Lung (tissue), 17 donors: ENCODE measurements at places on chromosomes 2 and 18. TPM values are rescaled to one million over a fixed set of nuclear protein-coding genes. Genes with fewer than 3 reads are reported as not detected.

GRCh38 chr18:69432847-69433246 lies 32.2 kb downstream of the DOK6 start:
- no peak overlapping the region for H3K4me3 ChIP-seq
- no peak for DNase-seq
- no peaks in the 10 kb centered on the region for H3K27me3 ChIP-seq
- H3K36me3 ChIP-seq: no peaks in the 10 kb centered on the region
- no peak overlapping the region for H3K27ac ChIP-seq

DNA sequence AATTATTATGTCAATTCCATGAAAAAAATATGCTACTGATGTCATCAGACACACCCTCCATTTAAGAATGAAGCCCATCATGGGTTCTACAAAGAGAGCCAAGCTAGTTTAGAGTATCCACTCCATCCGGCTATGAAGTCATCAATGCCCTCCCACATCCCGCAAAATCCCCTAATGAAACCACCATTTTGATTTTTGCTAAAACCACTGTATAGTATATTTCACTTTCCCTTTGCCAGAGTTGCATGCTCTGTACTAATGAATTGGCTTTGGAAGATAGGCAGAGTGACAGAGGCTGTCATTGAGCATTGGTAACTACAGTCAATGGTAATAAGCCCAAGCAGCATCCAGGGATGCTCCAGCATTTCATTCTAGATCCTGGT lies 118.6 kb downstream of the ANKRD44 start:
- DNase-seq: no peak
- no peaks in the 10 kb centered on the region for H3K36me3 ChIP-seq
- no peak overlapping the region for H3K4me3 ChIP-seq
- peaks cover 9% of the 10 kb centered on the region for H3K4me1 ChIP-seq

DNA sequence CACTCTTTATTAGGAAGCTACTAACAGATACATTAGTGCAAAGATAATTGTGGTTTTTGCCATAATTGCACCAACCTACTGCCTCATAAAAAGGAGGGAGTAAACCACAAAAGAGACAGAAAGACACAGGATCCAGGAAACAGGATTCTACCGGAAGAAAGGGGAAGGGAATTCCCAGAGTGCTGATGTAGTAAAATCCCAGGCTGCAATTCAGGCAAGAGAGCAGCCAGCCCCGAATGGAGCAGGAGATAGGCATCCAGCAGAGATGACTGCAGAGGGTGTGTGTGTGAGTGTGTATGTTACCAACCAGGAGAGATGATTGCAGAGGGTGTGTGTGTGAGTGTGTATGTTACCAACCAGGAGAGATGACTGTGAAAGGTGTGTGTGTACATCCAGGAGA lies 84.4 kb downstream of the KCNS3 start:
- no peaks in the 10 kb centered on the region for H3K4me1 ChIP-seq
- no peak overlapping the region for H3K27ac ChIP-seq
- H3K36me3 ChIP-seq: no peaks in the 10 kb centered on the region
- no peak for DNase-seq
- H3K4me3 ChIP-seq: no peak overlapping the region

GRCh38 chr18:32362484-32362883 lies 108.2 kb downstream of the GAREM1 start:
- no peaks in the 10 kb centered on the region for H3K36me3 ChIP-seq
- no peaks in the 10 kb centered on the region for H3K27me3 ChIP-seq
- H3K4me1 ChIP-seq: no peaks in the 10 kb centered on the region

DNA sequence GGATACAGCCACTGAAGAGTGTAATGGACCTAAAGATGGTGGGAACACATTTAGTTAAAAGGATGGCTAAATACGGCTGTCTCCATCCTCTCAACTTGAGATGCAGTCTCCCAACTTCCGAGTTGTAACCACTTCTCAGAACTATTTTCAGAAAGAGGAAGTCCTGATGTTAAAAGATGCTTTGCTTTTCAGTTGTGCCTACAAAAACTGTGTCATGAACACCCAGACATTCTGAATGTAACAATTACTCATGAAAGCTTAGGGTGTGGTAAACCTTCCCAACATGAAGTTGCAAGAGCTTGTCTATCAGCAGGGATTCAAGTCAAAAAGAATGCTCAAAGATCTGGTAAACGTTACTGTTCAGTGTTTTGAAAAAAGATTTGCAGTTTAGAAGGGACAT lies 147.9 kb downstream of the DOCK10 start:
- no peak for DNase-seq
- no peak overlapping the region for H3K4me3 ChIP-seq
- H3K27ac ChIP-seq: no peak overlapping the region
- H3K27me3 ChIP-seq: no peaks in the 10 kb centered on the region
- H3K4me1 ChIP-seq: no peaks in the 10 kb centered on the region
- peaks cover 12% of the 10 kb centered on the region for H3K36me3 ChIP-seq

DNA sequence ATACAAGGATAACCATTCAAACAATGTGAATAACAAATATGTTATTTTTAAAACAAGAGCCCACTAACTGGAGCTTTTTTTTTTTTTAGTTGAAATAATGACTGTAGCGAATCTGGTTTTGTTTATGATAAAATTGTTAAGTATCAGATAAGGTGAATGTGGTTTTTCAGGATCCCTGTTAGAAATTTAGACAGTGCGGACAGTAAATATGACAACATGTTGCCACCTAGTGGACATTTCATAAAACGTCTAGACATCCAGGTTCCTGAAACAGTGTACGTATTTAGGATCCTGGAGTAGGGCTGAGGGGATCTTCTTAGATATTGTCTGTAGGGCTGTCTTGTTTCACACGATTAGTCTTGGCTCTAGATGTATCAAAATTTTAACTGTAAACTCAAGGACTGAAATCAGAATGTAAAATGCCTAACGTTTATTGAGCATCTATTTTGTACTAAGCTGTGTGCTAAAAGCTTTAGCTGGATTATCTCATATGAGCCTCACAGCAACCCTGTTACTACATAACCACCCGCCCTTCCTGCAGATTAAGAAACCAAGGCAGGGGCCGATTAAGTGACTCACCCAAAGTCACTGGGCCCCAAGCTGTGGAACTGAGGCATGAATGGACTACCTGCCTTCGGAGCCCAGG lies 23.9 kb upstream of the CCDC68 start:
- H3K27ac ChIP-seq: no peak overlapping the region
- H3K36me3 ChIP-seq: no peaks in the 10 kb centered on the region
- H3K27me3 ChIP-seq: no peaks in the 10 kb centered on the region
- peaks cover 12% of the 10 kb centered on the region for H3K4me1 ChIP-seq

GRCh38 chr18:40651163-40651562 lies 1303.9 kb upstream of the PIK3C3 start:
- no peak for DNase-seq
- no peak overlapping the region for H3K4me3 ChIP-seq
- no peaks in the 10 kb centered on the region for H3K4me1 ChIP-seq
- no peaks in the 10 kb centered on the region for H3K36me3 ChIP-seq
- H3K27me3 ChIP-seq: no peaks in the 10 kb centered on the region
- H3K27ac ChIP-seq: no peak overlapping the region

DNA sequence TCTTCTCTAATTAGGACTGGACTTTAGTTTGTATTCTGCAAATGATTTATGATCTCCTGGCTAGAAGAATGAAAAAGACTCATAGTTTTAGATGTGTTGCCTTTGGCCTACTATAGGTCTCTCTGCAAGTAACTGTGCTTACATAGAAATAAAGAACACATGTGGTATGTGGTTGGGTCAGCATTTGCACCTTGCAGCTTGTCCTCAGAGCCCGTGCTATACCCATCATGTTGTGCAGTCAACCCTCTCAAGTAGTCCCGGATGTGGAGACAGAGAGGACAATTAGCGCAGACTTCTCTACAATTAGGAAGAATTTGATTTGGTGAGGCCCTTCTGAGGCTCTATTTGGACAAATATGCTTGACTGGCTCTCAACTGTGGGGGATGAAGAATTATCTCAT lies 203.7 kb upstream of the ITGA4 start:
- H3K27me3 ChIP-seq: no peaks in the 10 kb centered on the region
- H3K4me3 ChIP-seq: no peak overlapping the region
- H3K27ac ChIP-seq: no peak overlapping the region
- no peak for DNase-seq
- no peaks in the 10 kb centered on the region for H3K36me3 ChIP-seq

GRCh38 chr2:75565472-75566462 lies 5.0 kb upstream of the EVA1A start:
- no peaks in the 10 kb centered on the region for H3K27me3 ChIP-seq
- no peak overlapping the region for H3K4me3 ChIP-seq
- H3K36me3 ChIP-seq: no peaks in the 10 kb centered on the region
- H3K4me1 ChIP-seq: peaks cover 15% of the 10 kb centered on the region
- DNase-seq: no peak

BUB1 gene
- 12.4 TPM for total RNA-seq
